Thoracic aorta (tissue), 2 donors: ENCODE measurements at places on chromosomes 12 and 14. TPM values are rescaled to one million over a fixed set of nuclear protein-coding genes. Genes with fewer than 3 reads are reported as not detected.
A peak's percentile ranks its signal among the peaks of the same experiment; 100 is the strongest.

Gene ZDHHC22
- not detected for total RNA-seq

Gene SIX1
- 2.6 TPM for total RNA-seq

Gene KRT73
- total RNA-seq: not detected

Gene CLECL1
- total RNA-seq: 1.9 TPM

GRCh38 chr14:57302883-57303282 lies 34.1 kb downstream of the AP5M1 start:
- no peaks in the 10 kb centered on the region for H3K36me3 ChIP-seq
- H3K4me3 ChIP-seq: no peak overlapping the region
- H3K27ac ChIP-seq: no peak overlapping the region
- H3K27me3 ChIP-seq: no peaks in the 10 kb centered on the region
- DNase-seq: no peak

- H3K4me1 ChIP-seq: peaks cover 9% of the 10 kb centered on the region
- no peaks in the 10 kb centered on the region for H3K36me3 ChIP-seq
- H3K4me3 ChIP-seq: peak overlapping the region; percentile 93
- H3K27me3 ChIP-seq: no peaks in the 10 kb centered on the region
These were observed 565 bp downstream of the CEP83 start for GRCh38 chr12:94458877-94459727.

DNA sequence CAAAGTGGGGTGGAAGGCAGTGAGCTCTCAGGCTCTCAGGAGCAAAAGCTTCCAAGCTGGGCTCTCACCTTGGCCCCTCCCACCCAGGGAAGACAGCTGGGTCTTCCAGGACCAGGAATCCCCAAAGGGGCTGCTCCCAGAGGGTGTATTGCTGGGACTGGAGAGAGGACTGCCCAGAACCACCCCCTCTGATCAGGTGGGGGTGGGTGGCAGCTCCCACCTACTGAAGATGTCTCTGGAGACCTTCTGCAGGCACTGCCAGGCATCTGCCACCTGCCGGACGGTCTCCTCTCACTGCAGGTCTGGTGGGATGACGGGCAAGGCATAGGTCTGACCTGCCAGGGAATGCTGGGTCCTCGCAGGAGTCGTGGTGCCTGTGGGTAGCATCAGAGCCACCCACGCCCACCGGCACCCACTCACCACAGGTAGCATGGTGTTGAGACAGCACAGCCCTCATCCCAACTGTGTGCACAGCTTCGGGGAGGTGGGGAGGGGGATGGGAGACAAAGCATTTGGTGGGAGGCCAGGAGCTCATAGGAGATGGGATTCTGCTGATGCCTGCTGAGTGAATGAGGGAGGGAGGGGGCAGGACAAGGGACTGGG lies 103.2 kb downstream of the SINHCAF start:
- no peak for DNase-seq
- H3K36me3 ChIP-seq: no peaks in the 10 kb centered on the region
- no peak overlapping the region for H3K4me3 ChIP-seq
- no peaks in the 10 kb centered on the region for H3K4me1 ChIP-seq
- no peaks in the 10 kb centered on the region for H3K27me3 ChIP-seq

DNA sequence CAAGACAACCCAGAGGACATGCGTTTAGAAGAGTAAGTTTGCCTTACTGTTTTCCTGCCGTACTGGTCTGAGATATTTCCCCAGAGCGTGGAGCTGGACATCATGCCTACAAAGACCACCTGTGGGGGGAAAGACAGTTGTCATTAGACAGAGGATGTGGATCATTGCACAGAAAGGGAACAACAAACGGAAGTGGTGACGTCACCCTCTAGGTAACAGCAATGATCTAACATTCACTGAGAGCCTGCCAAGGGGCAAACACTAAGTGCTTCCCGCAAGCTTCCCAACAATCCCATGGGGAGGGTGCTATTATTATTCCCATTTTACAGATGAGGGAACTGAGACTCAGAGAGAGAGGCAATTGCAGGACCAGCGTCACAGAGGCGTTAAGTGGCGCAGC lies 48.5 kb downstream of the SVOP start:
- H3K36me3 ChIP-seq: no peaks in the 10 kb centered on the region
- H3K27ac ChIP-seq: no peak overlapping the region
- H3K4me1 ChIP-seq: no peaks in the 10 kb centered on the region
- H3K27me3 ChIP-seq: no peaks in the 10 kb centered on the region

- no peaks in the 10 kb centered on the region for H3K27me3 ChIP-seq
- peak overlapping the region; percentile 41 for H3K27ac ChIP-seq
- H3K4me1 ChIP-seq: peaks cover 25% of the 10 kb centered on the region
- H3K36me3 ChIP-seq: no peaks in the 10 kb centered on the region
- no peak for DNase-seq
These were observed 8.3 kb downstream of the FMNL3 start for GRCh38 chr12:49698619-49699545.

- peak; percentile 11 for DNase-seq
- no peaks in the 10 kb centered on the region for H3K36me3 ChIP-seq
These were observed 50.8 kb downstream of the TTLL5 start for GRCh38 chr14:75711796-75712211.

DNA sequence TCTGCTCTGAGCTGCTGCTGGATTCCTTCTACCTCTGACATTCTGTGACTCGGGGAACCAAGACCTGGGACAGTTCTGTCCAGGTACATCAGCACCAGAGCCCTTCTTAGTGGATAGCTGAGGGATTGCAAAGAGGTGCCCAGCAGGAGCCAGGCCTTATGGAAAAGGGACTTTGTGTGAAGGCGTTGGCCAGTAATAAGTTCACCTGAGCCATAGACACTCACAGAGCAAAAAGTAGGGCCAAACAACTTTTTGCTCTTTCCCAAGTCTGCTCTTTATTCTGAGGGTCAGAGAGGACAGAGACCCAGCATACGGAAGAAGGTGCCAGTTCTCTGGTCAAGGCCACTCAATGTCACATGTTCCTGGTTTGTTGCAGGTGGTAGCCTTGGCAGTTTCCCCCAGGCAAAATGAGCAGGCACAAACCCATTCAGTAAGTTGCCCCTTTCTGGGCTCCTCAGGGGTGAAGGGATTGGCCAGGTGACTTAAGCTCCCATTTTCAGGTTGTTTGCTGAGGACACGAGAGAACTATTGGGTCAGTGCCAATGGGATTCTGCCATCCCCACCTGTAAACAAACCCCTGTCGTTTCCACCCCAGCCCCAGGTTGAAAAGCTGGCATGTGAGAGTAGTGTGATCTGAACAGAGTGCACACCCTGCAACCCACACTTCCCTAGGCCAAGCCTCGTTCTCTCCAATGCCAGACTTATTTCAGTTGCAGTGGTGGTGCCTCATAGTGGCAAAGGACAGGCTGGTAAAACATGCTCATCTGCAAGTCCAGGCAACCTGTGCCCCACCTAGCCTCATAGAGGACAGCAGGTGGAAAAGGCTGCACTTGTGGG lies 150.3 kb downstream of the SMOC1 start:
- no peak overlapping the region for H3K27ac ChIP-seq
- H3K4me1 ChIP-seq: no peaks in the 10 kb centered on the region
- DNase-seq: no peak
- no peaks in the 10 kb centered on the region for H3K27me3 ChIP-seq
- H3K4me3 ChIP-seq: no peak overlapping the region

- H3K27ac ChIP-seq: no peak overlapping the region
- no peak for DNase-seq
- H3K36me3 ChIP-seq: no peaks in the 10 kb centered on the region
- H3K27me3 ChIP-seq: no peaks in the 10 kb centered on the region
These were observed 187.4 kb upstream of the RASSF8 start for GRCh38 chr12:25771041-25771440.

DNA sequence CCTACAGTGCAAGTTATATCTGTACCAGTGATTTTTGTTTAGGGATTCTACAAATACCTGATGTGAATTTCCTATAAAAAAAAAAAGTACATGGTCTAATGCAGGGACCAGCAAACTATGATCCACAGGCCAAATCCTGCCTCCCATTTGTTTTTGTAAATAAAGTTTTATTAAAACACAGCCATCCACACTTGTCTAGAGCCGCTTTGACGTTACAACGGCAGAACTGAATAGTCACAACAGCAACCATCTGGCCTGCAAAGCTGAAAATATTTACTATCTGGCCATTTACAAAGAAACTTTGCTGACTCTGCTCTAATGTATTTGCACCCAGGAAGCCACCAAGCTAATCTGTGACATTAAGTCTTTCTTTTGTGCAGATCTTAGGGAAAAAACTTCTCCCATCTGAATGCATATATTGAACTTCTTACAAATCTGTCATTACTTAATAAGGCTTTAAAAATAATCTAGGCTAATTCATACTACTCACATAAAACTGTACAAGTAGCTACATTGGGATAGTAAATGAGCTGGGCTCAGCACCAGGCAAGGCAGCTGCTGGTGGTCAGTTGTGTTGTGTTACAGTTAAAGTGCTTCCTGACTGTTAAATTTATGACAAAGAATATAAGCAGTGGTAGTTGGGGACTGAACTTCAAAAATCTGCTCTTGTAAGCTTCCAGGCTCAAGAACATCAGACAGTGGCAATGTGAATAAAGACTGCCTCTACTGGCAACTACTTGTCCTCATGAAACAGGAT lies 303.3 kb downstream of the MED13L start:
- peaks cover 28% of the 10 kb centered on the region for H3K36me3 ChIP-seq
- no peaks in the 10 kb centered on the region for H3K27me3 ChIP-seq
- no peak overlapping the region for H3K4me3 ChIP-seq
- peaks cover 26% of the 10 kb centered on the region for H3K4me1 ChIP-seq

DNA sequence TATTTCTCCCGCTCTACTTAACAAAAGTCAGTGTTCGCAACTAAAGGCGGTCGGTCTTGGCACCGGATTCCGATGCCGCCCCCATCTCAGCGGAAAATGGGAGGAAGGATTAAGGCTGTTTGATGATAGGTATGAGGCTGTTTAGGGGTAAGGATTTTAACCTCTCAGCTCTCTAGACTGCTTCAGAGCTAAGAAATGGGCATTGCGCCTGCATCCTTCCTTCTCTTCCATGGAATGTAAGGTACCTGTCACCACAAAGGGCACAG lies 1.4 kb downstream of the COCH start:
- H3K4me3 ChIP-seq: peak overlapping the region; percentile 78
- H3K4me1 ChIP-seq: peaks cover 15% of the 10 kb centered on the region
- peaks cover 10% of the 10 kb centered on the region for H3K27me3 ChIP-seq
- no peak overlapping the region for H3K27ac ChIP-seq
- no peak for DNase-seq

DNA sequence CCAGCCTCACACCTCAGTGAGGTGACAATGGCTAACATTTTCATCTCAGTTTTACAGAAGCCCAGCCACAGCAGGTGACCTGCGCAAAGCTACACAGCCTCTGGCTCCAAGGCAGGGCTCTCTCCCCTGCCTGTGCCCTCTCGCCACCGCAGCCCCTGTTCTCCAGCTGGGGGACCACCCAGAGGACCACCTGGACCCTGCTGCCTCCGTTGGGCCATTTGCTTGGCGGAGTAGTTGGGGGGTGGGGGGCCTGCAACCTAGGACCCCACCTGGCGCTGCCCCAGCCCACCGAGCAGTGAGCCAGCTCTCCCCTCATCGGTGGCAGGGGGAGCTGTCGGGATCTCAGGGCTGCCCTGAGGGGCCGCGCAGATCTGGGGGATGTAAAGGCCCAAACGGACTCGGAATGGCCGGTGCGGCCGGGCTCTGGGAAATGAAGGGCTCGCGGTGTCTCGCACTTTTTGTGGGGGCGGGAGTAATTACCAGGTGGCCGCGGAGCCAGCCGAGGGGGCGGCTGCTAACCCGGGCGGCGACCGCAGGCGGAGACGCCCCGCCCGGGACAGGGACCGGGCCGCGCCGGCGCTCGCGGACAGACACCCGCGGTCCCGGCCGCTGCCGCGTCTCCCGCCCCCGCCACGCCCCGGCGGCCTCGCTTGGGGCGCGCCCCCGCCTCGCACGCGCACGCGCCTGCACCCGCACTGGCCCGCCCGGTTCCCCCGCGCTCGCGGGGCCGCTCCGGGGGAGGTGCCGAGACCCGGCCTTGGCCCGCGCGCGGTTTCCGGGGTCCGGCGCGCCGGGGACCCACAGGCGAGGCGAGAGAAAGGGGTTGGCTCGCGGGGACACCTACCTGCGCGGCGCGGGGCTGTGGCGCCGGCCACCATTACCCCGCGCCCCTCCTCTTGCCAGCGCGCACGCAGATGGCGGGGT lies 8.6 kb upstream of the GPR68 start:
- no peaks in the 10 kb centered on the region for H3K27me3 ChIP-seq
- no peak for DNase-seq
- H3K4me3 ChIP-seq: peak overlapping the region; percentile 73
- H3K4me1 ChIP-seq: peaks cover 18% of the 10 kb centered on the region
- no peaks in the 10 kb centered on the region for H3K36me3 ChIP-seq

DNA sequence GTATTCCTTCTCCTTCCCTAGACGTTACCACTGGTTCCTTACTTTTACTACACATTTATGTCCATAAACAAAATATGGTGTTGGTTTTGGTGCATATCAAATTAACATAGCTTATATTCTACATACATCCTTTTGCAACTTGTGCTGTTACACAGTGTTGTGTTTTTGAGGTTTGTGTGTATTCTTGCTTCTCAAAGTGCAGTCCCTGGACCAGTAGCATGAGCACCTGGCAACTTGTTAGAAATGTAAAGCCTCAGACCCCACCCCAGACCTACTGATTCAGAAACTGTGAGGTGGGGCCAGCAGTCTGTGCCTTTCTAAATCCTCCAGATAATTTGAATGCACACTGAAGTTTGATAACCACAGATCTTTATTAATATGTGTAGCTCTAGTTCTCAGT lies 65.9 kb downstream of the RNFT2 start:
- H3K27ac ChIP-seq: no peak overlapping the region
- H3K4me1 ChIP-seq: no peaks in the 10 kb centered on the region
- no peaks in the 10 kb centered on the region for H3K36me3 ChIP-seq
- no peak for DNase-seq
- no peak overlapping the region for H3K4me3 ChIP-seq

GRCh38 chr12:41510470-41510869 lies 322.4 kb downstream of the PDZRN4 start:
- H3K36me3 ChIP-seq: no peaks in the 10 kb centered on the region
- H3K27me3 ChIP-seq: no peaks in the 10 kb centered on the region
- DNase-seq: no peak
- no peak overlapping the region for H3K4me3 ChIP-seq
- no peak overlapping the region for H3K27ac ChIP-seq
- no peaks in the 10 kb centered on the region for H3K4me1 ChIP-seq

DNA sequence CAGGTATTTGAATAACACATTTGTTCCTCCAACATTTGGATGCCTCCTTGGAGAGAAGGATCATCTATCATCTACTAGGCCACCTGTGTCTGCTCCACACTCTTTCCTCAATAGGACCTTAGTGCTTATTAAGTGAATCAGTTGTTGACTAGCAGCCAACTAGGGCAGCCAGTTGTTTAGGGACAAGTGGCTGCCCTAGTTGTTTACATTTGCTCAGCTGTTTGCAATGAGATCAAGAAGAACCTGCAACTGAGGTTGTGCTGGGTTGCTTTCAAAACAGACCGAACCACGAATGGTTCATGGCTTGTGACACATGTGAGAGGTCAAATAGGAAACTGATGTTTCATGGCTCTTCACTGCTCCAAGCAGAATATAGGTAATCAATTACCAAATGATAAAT lies 53.8 kb downstream of the TMCC3 start:
- H3K27ac ChIP-seq: no peak overlapping the region
- no peak overlapping the region for H3K4me3 ChIP-seq
- peaks cover 6% of the 10 kb centered on the region for H3K4me1 ChIP-seq
- no peak for DNase-seq
- H3K27me3 ChIP-seq: no peaks in the 10 kb centered on the region

- no peaks in the 10 kb centered on the region for H3K36me3 ChIP-seq
- H3K27me3 ChIP-seq: no peaks in the 10 kb centered on the region
- H3K4me1 ChIP-seq: peaks cover 21% of the 10 kb centered on the region
- H3K4me3 ChIP-seq: no peak overlapping the region
- no peak for DNase-seq
- peak overlapping the region; percentile 51 for H3K27ac ChIP-seq
These were observed 403.8 kb upstream of the PDE3A start for GRCh38 chr12:19964549-19964948.
